ENCODE measurements at places on chromosomes 4 and X.

DNA sequence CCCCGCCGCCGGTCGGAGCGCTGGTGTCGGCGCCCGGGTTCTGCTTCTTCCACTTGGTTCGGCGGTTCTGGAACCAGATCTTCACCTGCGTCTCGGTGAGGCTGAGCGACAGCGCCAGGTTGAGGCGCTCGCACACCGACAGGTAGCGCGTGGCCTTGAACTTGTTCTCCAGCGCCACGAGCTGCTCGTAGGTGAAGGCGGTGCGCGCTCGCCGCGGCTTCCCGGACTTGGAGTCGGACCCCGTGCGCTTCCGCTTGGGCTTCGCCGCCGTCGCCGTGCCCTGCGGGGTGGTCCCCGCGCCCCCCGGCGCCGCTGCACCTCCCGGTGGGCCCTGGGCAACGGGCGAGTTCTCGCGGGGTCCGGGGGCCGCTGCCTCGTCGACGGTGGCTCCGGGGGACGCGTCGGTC lies 3.1 kb downstream of the NKX1-1 start:
- no peak for DNase-seq

DNA sequence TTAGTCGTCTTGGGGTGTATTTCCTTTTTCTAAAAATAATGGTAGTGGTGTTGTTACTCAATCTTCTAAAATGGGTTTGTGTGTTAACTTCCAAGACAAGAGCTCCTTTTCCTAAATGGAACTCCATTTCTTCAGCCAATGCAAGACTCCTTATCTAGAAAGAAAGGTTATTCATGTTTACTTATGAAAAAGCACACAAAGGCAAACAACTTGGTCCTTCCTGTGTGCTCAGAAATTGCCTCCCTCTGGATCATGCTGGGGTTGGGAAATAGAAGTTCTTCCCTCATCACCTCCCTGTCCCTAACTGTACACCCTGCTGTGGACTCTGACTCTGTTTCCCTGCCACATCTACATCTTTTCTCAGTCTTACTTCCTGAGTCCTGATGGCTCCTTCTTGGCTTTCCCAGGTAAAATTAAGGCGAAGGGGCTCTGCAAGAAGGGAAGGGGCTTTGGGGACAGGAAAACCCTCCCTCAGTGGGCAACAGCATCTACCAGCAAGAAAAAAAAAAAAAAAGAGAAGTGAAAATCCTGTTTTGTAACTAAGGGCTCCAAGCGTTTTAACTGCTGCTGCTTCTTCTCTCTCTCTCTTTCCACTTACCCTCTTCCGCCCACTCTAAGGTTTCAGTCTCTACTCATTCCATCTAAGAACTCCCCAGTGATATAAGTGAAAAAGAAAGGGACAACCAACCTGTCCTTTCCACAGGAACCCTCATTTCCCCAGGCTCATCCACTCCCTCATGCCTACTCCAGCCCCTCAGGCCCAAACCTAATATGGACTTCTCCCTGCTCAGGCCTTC lies 19.8 kb upstream of the TASL start:
- DNase-seq = no peak

DNA sequence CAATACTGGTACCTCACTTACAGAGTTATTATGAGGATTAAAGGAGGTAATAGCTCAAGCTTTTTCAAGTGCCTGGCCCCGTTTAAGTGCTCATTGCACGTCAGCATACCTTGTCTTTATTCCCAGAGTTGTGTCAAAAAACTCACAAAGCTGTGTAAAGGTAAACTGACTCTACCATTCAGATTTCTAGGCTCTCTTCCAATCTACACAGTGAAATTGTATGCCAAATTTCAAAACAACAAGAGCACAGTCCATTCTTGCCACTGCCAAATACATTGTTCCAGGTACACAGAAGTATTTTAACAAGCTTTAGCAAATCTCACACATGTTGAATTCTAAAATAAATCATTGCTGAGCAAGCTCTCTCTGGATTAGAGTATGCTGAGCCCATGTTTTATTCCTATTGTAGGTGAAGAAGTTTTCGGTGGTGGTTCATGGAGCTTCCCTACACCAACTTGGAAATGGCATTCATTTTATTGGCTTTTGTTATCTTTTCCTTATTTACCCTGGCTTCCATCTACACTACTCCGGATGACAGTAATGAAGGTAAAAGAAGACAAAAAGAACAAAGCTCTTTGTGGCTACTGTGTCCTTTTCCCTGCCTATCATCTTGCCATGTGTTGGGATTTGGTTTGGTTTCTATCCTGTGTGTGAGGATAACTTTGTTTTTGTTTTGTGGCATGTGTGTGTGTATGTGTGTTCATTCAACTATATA lies 16.2 kb downstream of the SMIM31 start:
- no peak for DNase-seq

DNA sequence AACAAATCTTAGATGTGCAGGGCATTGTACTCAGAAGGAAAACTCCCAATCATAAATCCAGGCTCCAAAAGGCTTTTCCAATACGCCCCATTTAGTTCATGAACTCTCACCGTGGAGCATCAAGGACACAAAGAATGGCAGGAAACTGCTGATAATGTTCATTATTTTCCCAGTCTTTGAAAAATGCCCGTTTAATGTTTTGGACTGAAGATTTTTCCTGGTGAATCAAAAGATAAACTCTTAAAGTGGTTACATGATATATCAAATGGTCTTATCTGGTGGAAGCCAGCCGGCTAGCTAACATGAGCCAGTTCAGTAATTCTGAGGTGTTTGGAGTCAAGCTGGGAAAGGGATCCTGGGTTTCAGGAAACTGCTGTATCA lies 62.1 kb upstream of the AP1S2 start:
- no peak for DNase-seq

- DNase-seq = no peak
Observed at GRCh38 chrX:35773958-35774564, 24.1 kb upstream of the MAGEB16 start.

DNA sequence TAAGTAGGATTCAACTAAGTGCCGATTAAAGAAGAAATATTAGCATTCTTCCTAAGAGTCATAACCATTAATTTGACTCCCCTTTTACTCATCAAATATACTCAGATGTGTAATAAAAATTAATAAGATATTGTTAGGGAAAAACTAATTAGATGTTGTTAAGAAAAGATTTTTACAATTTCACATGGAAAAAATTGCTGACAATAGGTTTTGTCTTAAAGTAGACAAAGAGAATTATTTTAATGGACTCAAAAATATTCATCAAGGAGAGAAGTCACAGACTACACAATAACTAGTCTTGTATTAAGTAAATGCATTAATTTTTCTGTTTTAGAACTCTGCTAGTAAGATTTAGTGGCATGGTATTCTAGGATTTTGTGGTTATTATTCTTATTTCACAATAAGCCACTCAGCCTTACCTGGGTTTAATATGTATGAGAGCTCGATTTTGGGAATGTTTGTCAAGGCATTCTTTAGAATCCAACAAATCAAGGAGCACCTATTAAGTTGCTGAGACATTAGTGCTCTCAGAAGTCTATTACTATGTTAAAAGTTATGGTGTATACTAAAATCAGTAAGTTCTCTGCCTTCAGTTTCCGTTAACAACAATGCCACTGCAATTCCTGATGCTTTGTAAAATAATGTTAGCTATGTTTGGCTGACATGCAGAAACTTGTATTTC lies 110.2 kb upstream of the UGT8 start:
- DNase-seq = no peak

- DNase-seq = no peak
Observed at GRCh38 chr4:183834252-183834651, 70.9 kb upstream of the STOX2 start.

GRCh38 chr4:133565379-133565778 lies 416.3 kb downstream of the PCDH10 start:
- DNase-seq = no peak

- DNase-seq = no peak
Observed at GRCh38 chr4:14008494-14008893, 381.0 kb upstream of the BOD1L1 start.

- no peak for DNase-seq
Observed at GRCh38 chr4:122612540-122612939, 8.3 kb downstream of the IL21 start.

- DNase-seq = no peak
Observed at GRCh38 chrX:101485212-101485949, at the start of gene ARMCX4. TSS of gene ARMCX4 (plus strand) at chrX:101485456. CDS start at chrX:101488590, 3,134 bp downstream.

DNA sequence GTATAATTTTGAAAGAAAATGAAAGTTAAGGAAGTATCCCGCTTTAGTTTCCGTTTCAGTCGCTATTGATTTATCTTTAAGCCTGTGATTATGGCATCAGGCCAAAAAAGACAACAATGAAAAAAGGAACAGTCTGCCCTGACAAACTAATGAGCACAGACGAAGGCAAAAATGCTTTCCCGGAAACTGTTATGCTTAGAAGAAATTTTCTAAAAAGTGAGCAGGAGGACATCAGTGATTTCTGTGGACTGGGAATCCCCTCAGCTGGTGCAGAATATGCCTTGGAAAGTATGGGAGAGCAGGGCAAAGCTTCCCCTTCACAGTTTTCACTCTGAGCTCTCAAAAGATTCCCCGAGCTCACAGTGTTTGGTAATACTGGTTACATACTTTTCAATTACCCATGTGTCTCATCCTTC lies 5.1 kb upstream of the CXCL10 start:
- no peak for DNase-seq

DNA sequence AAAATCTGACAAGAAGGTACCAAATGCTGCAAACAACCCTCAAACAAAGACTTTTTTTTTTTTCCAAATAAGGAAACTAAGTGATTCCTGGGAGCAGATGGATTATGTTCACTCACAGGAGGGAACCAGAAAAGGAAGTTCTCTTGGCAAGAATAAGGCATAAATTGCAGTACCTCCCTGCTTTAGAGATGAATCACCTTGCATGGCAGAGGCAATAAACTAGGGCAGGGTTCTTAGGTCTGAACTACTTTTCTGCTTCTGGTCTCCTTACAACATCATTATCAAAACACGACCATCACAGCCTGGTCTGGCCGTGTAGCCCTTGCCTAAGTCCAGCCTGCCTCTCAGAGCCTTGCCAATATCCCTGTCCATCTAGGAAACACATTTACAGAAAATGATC lies 6.3 kb downstream of the TMEM31 start:
- DNase-seq = no peak

DNA sequence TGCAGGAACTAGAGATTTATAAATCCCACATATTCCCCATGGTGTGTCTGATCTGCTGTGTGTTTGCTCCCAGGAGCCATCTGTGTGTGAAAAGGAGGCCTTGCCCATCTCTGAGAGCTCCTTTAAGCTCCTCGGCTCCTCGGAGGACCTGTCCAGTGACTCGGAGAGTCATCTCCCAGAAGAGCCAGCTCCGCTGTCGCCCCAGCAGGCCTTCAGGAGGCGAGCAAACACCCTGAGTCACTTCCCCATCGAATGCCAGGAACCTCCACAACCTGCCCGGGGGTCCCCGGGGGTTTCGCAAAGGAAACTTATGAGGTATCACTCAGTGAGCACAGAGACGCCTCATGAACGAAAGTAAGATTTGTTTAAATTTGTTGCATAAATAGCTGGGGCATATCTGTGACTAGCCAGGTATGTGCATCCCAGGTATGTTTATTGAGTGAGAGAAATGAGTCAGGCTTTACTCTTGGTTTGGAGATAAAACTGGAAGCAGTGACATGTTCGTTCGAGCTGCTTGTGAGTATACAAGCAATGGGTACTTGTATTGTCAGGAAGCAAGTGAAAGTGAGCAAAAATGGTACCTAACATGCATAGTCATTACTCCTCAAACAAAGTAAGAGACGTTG lies 89.5 kb downstream of the PTTG2 start:
- DNase-seq = no peak

GRCh38 chr4:19910861-19911525 lies 340.7 kb upstream of the SLIT2 start:
- no peak for DNase-seq

- DNase-seq = no peak
Observed at GRCh38 chr4:106315476-106315967, 487 bp downstream of the TBCK start.

DNA sequence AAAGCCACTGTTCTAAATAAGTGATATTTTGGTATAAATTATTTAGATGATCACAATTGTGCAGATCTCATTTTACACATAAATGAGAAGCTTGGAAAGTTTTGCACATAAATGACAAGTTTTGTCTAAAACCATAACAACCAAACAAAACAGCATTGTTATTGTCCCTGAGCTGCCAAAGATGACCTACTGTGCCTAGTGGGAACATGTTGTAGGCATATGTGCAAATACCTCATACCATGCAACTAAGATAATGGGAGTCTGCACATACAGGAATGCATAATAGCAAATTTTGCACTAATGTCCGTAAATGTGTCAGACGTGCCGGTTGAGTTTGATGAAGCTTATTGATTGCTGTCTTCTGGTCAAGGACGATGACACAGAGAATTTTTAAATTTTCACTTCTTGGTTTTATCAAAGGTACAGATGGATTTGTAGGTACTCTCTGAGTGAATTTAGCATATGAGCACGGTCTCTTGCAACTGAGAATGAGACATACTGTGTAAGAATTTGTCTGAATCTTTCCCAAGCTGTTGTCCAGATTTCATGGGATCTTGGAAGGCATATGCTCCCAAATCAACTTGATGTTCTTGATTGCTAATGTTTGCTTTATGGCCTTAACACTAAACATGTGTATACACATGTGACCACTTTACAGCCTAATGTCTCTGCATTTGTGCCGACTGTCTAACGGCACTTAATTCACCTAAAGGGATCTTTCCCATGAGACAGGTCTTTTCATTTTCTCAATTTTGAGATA lies 1133.5 kb downstream of the FAT4 start:
- no peak for DNase-seq

GRCh38 chrX:155873188-155873587 lies 8.0 kb upstream of the VAMP7 start:
- DNase-seq = no peak

GRCh38 chr4:23921447-23921845 lies 31.6 kb upstream of the PPARGC1A start:
- DNase-seq = no peak

- no peak for DNase-seq
Observed at GRCh38 chr4:110084154-110084553, 114.3 kb downstream of the ELOVL6 start.

- no peak for DNase-seq
Observed at GRCh38 chrX:153378607-153379006, 22.5 kb downstream of the PNMA6E start.

DNA sequence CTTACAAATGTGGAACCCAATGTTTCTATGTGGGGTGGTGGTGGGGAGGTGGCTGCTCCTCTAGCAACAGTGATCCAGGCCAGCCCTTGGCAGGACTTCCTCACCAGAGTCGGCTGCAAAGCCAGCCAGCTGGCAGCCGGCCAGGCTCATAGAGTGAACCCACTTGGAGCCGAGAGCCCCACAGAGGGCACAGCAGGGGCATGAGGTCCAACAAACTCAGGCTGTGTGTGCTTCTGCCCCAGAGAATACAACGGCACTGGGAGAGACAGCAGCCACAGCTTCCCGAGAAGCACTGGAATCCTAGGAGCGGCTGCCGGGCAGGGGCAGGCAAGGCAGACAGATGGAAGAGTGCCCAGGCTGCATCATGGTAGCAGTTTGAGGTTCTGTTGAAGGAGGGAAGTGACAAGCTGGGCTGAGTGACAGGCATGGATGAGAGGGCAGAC lies 23.5 kb upstream of the SOWAHD start:
- DNase-seq = no peak

GRCh38 chr4:41644288-41644914 lies 104.1 kb downstream of the PHOX2B start:
- no peak for DNase-seq

Measured in activated T-helper 1 cell treated with anti-CD3 and anti-CD28 coated beads, Interleukin-2, amount 50 U/mL, for 16 hours (primary cell).